CD4-positive, alpha-beta T cell treated with Interleukin-6 for 4 hours (primary cell): ENCODE measurements at places on chromosomes 7 and 10.

GRCh38 chr10:91621483-91622113 lies 11.3 kb downstream of the PPP1R3C start:
- no peak for DNase-seq

GRCh38 chr7:40918701-40919271 lies 784.0 kb downstream of the SUGCT start:
- DNase-seq = no peak

DNA sequence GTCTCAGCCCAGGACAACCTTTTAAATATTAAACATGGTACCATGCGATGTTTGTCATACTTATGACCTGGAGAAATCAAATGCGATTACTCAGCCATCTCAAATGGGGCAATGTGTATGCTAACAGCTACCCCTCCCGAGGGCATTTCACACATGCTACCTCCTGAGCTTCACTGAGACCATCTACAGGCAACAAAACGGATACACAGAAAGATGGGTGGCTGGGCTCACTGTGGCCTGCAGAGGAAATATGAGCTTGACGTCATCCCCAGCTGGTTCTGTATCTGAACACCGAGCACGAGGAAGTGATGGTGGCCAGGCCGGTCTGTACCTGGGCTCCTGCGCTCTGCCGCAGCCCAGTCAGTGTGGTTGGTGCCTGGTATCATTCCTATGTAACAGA lies 374.3 kb downstream of the RPS24 start:
- no peak for DNase-seq

- DNase-seq = no peak
These were observed 29.4 kb downstream of the ZRANB1 start for GRCh38 chr10:124971276-124971675.

GRCh38 chr10:6027929-6028328 lies 34.2 kb downstream of the IL2RA start:
- no peak for DNase-seq

DNA sequence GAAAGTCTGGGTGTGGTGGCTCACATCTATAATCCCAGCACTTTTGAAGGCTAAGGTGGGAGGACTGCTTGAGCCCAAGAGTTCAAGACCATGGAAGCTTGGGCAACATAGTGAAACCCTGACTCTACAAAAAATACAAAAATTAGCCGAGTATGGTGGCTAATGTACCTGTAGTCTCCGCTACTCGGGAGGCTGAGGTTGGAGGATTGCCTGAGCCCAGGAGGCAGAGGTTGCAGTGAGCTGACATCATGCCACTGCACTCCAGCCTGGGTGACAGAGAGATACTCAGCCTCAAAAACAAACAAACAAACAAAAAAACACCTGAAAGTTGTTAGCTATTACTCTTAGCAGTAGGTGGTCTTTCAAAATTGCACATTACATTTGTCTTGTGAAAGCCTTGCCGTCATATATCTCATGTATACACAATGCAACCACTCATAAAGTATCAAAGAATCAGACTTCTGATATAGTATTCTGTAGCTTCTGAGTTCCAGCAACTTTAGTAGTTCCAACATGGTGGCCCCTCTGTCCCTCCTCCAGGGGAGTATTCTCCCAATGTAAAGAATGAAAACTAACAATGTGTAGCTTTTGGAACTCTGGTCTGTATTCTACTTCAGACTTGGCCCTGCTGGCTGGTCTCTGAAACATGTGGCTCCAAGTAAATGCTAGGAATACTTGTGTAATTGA lies 101.5 kb downstream of the ZNF92 start:
- no peak for DNase-seq

DNA sequence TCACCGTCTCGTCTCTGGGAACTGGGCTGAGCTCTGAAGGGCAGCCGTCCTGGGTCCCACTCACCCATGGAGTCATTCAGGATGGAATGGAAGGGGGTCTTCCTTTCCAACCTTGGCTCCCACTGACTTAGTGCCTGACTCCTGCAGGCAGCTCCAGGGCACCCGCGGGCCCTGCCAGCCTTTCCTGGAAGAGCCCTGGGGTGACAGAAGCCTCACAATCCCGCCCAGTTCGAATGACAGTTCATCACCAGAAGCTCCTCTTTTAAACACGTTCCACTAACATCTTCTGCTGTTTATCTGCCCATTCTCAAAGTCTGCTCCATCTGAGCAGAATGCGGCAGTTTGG lies 110.6 kb downstream of the TNS3 start:
- no peak for DNase-seq

GRCh38 chr10:122290334-122290733 lies 19.2 kb downstream of the BTBD16 start:
- no peak for DNase-seq

GRCh38 chr7:30521532-30521931 lies 16.9 kb upstream of the GGCT start:
- no peak for DNase-seq

GRCh38 chr10:74104996-74105395 lies 45.6 kb downstream of the AP3M1 start:
- DNase-seq = no peak

- DNase-seq = peak; percentile 57
These were observed 33.4 kb upstream of the PPP3CB start for GRCh38 chr10:73529089-73529832.

GRCh38 chr7:142832417-142832816 lies 22.5 kb upstream of the EPHB6 start:
- no peak for DNase-seq

DNA sequence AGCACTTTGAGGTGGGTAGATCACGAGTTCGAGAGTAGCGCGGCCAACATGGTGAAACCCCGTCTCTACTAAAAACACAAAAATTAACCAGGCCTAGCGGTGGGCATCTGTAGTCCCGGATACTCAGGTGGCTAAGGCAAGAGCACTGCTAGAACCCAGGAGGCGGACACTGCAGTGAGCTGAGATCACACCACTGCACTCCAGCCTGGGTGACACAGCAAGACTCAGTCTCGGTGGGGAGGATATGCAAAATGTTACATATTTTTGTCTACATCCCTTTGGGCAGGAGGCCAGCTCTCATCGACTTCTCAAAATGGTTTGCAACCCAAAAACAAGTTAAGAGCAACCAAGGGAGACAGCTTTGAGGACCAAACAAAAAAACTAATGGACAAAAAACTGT lies 8.2 kb downstream of the ATE1 start:
- no peak for DNase-seq

- DNase-seq = no peak
These were observed 78.2 kb upstream of the STEAP1B start for GRCh38 chr7:22578007-22578733.

DNA sequence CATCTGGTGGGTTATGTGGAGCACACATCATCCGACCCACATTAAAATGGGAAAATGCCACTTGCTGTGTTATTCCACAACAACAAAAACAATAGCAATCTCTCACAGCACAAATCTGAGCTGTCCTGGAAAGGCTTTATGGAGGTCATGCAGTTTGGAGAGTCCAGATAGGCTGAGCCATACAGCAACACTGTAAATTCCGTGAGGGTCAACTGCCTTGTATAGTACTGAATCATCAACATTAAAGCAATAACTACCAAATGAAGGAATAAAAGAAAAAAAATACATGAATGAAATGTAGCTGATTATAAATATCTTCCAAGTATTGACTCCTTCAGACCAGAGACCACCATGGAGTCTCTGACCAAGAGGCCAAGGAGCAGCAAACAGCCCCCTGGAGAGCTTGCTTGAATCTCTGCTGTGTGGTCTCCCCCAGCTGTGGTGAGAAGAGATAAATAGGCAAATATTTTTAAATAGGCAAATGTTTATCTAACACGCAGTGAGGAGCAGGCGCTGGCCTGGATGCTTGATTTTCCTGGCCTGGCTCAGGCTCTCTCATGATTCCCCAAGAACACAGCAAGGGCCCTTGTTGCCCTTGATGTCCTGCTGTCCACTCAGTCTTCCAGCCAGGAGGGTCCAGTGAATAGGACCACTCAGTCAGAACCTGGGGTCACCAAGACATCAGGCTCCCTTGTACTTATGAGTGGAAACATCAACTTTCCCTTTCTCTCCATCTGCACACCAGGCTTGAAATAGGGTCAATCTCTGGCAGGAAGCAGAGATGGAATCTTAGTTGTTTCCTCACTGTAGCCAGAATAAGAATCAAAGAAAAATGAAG lies 1021.3 kb downstream of the XPNPEP1 start:
- no peak for DNase-seq

GRCh38 chr7:151399906-151400305 lies 9.9 kb downstream of the WDR86 start:
- DNase-seq = no peak

- DNase-seq = no peak
These were observed 162.6 kb downstream of the MTERF1 start for GRCh38 chr7:91717681-91718470.

DNA sequence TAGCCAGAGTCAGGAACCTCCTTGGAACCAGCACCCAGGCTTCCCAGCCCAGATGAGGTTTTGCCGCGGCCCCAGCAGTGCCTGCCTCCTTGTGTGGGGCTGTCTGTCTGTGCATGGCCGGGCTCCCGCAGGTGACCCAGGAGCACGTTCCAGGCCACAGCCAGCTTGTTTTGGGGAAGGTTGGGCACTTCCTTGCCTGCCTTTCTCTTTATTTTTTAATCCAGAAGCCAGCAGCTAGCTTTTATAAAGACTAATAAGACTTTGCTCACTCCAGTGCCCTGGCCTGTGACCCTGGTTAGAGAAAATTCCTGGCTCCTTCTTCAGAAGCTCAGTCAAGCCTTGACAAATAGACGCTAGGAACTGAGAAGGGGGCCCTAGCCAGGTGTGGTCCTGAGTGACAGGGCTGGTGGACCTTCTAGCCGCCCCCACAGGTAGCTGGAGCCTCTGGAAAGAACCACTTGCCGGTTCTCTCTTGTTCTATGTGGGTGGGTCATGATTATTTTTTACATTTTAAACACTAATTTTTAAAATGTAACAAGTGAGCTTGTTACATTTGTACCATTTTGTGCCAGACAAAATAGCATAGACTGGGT lies 837 bp downstream of the SLC29A3 start:
- DNase-seq = no peak

DNA sequence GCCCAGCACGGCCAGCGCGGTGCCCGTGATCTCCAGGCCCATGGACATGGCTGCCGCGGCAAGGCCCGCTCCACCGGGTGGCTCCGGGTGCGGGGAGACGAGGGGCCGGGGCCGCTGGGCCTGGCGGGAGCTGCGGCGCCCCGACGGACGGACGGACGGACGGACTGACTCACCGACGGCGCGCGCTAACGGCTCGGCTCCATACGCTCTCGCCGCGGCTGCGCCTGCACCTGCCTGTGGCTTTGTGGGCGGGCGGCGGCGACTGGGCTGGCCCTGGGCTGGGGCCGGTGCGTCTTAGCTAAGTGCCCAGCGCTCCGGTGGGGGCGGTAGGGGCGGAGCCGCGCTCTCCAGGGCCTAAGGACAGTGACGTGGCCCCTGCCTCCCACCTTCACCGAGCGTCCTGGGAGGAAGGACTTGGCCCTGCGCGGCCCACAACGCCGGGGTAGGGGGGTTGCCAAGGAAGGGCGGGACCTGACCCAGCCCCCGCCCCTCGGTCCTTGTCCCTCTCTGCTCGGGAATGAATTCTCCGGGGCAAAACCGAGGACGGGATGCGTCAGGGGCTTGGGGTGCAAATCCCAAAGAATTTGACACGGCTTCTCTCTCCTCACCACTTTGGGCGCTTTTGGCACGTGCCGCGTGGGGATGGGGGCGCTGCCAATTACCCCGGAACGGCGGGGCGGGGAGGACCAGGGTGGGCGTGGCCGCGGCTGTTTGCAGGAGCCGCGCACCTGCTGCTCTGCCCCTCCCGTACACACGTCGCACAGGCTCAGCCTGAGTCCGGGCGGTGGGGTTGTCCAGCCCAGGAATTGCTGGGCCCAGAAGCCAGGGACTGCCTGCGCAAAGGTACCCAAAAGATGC lies at the start of gene CLDN3:
CLDN3 (minus strand) TSS at position 269 of the 858 bp plus-strand sequence; CDS start at position 48, 221 bp downstream.
- DNase-seq = peak; percentile 10

DNA sequence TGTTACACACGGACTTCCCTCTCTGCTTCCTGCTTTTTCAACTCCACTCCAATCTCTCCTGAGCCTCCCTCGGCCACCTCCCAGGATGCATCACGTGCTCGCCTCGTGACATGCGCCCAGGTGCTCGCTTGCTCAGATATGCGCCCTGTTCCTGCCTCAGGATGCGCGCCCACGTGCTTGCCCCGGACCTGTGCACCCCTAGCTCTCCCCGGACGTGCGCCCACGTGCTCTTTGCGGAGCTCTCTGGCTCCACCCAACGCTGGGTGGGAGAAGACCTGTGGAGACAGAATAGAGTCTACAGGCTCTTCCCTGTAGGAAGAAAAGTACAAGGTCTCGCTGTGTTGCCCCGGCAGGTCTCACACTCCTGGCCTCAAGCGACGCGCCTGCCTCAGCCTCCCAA lies 23.1 kb downstream of the PARD3 start:
- DNase-seq = no peak

DNA sequence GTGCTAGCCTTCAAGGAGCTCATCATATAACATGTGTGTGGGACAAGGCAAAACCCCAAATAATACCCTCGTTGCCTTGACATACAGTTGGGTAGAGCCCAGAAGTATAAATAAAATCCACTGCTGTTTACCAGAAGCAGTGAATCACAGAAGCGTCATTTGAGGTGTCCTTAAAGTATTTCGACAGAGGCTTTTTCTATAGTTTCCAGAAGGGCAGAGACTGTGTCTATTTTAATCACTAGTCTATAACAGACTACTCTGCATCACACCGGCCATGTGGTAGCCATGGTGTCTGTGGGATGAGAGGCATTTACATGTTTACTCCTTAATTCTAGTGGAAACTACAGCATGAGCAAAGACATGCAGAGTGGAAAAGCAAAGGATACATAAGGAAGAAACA lies 131.3 kb downstream of the CTTNBP2 start:
- no peak for DNase-seq

DNA sequence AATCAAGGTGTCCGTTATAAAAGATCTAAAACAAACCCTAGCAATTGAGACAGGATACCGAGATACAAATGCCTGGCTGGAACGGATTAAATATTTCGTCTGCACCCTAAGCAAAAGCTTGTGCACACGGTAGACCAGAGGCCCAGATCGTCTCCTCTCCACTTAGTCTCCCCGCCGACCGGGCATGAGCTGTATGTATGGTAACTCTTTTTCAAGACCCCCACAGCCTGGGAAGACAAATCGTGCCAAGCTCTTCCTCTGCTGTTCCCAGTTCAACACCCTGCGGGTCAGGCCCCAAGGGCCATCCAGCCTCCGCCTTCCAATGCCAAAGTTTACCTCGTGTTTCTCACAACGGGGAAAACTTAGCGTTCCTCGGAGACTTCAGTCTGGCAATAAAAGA lies 285.7 kb upstream of the GALNT17 start:
- DNase-seq = no peak

GRCh38 chr10:28811639-28812349 lies 134.5 kb downstream of the BAMBI start:
- no peak for DNase-seq

DNA sequence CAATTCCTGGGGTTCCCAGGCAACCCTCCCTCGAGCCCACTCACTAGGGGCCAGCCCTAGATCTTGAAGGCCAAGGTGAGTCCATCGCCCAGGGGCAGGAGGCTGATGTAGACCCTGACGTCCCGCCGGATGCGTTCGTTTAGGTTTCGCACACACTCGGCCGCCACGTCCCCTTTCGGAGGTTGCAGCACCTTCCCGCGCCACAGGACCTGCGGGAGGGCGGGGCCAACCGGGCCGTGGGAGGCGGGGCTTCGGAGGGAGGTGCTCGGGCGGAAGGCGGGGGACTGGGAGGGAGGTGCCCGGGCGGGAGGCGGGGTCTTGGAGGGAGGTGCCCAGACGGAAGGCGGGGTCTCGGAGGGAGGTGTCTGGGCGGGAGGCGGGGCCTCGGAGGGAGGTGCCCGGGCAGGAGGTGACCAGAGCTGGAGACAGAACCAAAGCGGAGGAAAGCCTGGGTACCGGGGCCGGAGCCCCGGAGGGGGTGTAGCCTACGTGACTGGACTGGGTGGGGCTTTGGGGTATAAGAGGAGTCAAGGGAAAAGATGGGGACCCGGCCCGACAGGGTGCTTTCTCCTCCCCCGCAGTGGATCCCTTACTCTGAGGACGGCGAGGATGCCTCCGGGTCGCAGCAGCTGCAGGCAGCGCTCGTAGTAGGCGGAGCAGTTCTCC lies 1.6 kb downstream of the COMTD1 start:
- DNase-seq = peak; percentile 99
